ENCODE measurements at places on chromosomes 3 and 15.

DNA sequence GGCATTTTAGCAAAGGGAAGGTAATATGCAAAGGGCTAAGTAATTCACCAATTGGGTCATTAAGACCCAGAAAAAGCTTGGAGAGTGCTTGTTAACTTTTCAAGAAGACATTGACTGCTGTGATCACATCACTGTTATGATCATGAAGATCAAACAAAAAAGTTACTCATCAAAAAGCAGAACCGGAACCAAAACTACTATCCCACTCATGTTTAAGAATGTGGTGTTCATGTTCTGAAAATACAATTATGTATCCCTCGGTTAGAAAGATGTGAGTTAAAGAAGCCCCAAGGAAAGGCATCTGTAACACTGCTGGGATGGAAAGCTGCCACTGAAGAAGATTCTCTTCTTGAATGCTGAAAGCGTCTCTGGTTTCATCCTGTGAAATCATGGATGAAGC, 32.6 kb downstream of the BBX start:
- no peak for DNase-seq

DNA sequence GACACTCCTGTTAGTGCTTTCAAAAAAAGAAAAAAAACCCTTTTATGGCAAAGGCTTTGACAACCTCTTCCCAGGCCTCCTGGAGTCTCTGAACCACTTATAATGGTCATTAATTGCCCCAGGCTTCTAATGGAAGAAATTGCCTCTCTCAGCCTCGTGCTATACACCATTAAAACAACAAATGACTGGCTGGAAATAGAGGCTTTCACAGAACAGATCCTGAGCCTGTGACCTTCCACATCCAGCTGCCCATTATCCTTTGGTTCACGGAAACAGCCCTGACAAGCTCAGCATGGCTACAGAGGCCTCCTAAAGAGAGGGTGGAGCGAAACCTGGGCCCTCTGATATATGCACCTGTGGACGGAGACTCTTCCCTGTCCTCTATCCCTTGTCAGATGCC, 26.8 kb upstream of the MKRN3 start:
- DNase-seq, result no peak

- DNase-seq, result no peak
Measured at GRCh38 chr3:177512945-177513814, 315.9 kb upstream of the TBL1XR1 start.

DNA sequence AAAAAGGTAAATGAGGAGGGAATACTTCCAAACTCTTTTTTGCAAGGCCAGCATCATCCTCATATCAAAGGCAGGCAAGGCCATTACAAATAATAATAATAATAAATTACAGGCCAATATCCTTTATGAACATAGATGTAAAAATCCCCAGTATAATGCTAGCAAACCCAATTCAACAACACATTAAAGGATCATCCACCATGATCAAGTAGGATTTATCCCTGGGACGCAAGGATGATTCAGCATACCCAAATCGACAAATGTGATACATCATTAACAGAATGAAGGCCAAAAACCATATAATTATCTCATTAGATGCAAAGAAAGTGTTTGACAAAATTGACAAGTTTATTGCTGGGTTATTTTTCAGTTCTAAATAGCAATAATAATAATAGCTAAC, 53.6 kb downstream of the GHSR start:
- DNase-seq, result no peak

GRCh38 chr15:71291723-71292122, 176.5 kb downstream of the THSD4 start:
- no peak for DNase-seq

DNA sequence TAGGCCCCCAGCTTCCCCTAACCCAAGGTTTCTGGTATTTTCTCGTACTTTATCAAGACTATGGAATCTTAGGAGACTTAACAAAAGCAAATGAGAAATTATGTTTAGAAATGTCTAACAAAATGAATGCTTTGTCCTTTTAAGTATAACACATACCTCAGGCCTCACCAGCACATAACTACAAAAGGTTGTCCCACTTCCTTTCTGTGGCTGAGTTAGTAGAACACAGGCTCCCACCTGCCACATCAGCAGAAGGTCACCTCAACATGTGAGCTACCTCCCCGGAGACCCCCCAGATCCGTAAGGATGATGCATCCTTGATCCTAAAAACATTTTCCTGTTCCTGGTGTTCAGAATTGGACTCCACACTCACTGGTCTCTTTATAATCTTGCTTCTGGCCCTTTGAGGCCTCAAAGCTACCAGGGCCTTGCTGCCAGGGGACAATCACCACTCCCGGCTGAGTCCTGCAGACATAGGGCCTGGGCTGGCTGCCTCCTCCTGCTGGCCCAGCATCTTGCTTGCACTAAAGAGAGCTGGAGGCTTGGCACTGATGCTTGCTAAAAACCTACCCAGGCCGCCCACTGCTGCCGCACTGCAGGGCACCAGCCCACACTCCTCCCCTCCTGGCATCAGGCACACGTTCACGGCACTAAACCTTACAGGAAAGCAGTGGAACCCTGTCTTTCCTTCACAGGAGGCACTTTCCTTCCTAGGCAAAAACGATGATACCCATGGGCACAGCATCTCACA, 2.9 kb downstream of the CCRL2 start:
- no peak for DNase-seq
